GM12865 (cell line): ENCODE measurements at places on chromosomes 2 and 18.

GRCh38 chr2:212176151-212176550, 362.5 kb downstream of the ERBB4 start:
- DNase-seq, result no peak

DNA sequence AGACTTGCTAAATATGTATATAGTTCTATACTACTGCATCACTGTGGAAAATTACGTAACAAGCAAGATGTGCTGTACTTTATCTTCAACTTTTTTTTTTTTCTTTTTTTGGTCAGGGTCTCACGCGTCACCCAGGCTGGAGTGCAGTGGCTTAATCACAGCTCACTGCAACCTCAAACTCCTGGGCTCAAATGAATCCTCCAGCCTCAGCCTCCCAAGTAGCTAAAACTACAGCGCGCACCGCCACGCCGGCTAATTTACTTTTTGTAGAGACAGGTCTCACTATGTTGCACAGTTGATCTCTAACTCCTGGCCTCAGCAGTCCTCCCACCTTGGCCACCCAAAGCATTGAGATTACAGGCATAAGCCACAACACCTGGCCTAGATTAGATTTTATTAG, 68.0 kb downstream of the COX7A2L start:
- no peak for DNase-seq

DNA sequence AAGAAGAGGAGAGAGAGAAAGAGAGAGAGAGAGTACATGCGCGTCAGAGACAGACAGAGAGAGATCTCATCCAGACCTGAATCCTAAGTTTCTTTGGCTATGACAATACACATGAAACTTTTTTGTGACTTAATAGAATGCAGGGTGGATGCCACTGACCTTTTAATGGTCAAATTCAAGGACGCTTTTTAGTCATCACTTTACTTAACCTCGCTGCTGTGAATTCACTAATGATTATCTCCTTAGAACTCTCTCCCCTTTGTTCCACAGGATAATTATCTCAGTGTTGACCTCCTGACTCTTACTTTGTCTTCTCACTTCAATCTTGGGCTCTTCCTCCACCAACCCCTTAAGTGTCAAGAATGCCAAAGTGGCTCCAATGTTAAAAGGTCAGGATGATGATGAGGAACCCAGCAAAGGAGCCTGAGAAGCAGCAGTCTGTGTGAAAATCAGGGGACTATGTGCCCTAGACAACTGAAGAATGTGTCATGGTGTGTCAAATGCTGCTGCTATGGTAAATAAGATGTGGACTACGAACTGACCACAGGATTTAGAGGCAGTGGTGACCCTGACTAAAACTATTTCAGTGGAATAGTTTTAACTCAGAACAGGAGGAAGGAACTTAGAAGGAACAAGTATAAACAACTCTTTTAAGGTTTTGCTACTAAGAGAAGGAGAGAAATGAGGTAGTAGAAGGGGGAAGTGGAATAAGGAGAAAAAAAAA, 382.1 kb downstream of the ZEB2 start:
- no peak for DNase-seq

GRCh38 chr2:191629001-191629453, 48.9 kb upstream of the NABP1 start:
- DNase-seq, result no peak
